Stimulated activated CD8-positive, alpha-beta memory T cell treated with anti-CD3 and anti-CD28 coated beads, Interleukin-7, amount 100 ng/mL, for 1 hour (primary cell): ENCODE measurements at places on chromosomes 1 and 21.

- DNase-seq, result no peak
Observed at GRCh38 chr1:214623430-214623829, 20.4 kb downstream of the CENPF start.

GRCh38 chr1:149945206-149945605, 8.5 kb upstream of the MTMR11 start:
- no peak for DNase-seq

DNA sequence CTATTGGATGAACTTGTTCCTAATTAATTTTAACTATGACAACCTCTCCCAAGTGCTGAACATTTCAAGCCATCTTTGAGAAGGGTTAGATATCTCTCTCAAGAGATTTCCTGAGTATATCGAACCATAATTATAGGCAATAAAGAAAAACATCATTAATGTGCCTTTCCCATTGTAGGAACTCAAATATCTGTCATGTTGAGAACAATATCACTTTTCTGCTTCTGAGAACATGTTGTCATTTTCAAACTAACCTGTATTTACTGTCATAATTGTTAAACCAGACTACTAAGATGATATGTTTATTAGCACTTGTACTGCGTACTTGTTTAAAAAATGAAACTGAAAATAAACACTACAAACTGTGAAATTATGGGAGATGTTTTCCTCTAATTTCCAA, 4.3 kb downstream of the EPS15 start:
- no peak for DNase-seq

- DNase-seq, result no peak
Observed at GRCh38 chr1:21896652-21897532, 40.2 kb downstream of the HSPG2 start.

GRCh38 chr1:3905953-3906671, 6.0 kb upstream of the C1orf174 start:
- no peak for DNase-seq

- DNase-seq, result no peak
Observed at GRCh38 chr1:242146652-242147051, 147.8 kb upstream of the MAP1LC3C start.

GRCh38 chr21:38175306-38175705, 81.5 kb upstream of the KCNJ15 start:
- no peak for DNase-seq

- no peak for DNase-seq
Observed at GRCh38 chr1:94045465-94046056, 75.4 kb downstream of the ABCA4 start.

DNA sequence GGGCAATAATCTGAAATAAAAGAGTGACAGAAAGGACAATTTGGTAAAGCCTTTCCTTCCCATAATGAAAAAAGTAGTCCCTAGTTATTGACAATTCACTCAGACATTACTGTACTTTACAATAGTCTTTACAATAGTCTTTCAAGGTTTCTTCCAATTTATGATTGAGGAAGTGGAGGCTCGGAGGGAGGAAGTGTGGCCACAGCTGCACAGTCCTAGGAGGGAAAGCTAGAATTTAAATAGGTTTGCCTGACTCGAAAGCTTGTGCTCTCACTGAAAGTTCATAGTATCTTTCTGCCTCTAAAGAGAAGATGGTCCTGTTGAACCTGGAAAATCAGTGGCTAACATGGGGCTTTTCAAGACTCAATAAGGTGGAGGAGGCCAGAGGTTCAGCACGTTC, 203.2 kb downstream of the SDCCAG8 start:
- DNase-seq, result no peak
